ENCODE measurements at places on chromosomes 1 and 21.

- no peak for DNase-seq
Measured at GRCh38 chr1:87644033-87644578, 315.4 kb downstream of the LMO4 start.

GRCh38 chr1:114126261-114127095 lies 27.2 kb downstream of the SYT6 start:
- DNase-seq: no peak

- DNase-seq: no peak
Measured at GRCh38 chr1:150981805-150982712, at the start of gene ANXA9. Gene ANXA9, plus strand, starts transcription at chr1:150982292. Its CDS starts 814 bp downstream, at chr1:150983106.

DNA sequence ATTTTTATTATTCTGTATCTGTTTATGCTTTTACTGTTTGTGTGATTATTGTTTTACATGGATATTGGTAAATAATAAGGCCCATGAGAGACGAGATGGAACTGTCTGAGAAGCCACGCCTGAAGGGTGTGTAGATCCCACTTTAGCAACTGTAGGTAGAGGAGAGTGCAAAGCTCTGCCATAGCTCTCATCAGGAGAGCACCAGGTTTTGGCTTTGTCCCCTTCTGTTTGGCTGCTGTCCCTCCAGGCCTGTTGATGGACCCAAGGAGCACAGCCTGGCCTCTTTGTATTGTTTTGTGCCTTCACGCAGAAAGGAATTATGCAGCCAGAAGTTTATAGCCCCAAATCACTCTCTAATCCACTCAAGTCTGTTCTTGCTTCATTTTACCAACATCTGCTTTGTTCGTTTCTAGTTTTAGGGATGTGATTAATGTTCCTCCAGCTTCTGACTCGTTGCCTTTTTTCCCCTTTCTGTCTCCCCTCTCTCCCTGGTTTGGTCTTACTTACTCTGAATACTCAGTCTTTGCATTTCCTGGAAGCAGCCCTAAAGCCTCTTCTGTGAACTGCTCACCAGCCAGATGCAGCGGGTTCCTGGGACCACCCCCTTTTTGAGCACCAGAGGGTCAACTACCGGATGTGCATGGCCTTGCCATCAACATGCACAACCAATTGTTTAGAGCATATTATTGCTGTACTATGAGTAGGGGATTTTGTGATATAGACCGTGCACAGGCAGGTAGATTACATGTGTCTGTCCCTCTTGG lies 127.3 kb downstream of the HHAT start:
- DNase-seq: no peak

DNA sequence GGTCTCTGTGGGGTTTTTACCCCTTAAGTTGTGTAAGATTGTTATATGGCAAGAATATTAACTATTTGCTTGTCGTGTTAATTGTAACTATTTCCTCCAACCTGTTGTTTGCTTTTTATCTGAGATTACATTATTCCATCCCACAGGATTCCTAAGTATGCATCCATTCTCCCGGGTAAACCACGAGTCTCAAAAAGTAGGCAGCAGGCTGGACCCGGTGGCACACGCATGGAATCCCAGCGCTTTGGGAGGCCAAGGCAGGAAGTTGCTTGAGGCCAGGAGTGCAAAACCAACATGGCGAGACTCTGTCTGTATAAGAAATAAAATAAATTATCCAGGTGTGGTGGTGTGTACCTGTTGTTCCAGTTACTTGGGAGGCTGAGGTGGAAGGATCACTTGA lies 12.6 kb upstream of the RSPO1 start:
- DNase-seq: no peak

GRCh38 chr21:44871576-44872269 lies 1.8 kb downstream of the PTTG1IP start:
- no peak for DNase-seq

DNA sequence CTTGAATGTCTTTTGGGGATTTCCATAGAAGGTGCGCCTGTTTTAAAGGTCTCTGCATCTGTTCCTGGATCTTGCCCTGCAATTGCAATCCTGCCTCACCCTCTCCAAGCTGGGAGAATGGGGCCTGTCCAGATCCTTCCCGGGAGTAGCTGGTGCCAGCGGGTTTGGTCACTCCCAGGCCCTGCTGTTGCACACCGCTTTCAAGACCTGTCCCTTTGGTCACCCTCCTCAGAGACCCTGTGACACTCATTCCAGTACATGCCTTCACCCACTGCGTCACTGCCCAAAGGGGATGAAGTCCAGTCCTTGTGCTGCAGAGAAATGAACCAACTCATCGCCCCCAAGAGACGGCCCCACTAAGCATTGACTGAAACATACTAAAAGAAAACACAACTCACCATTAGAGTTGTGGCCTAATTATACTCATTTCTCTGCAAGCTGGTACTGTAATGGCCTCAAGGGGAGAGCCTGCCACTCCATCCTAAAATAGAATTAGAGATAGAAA lies 1.9 kb upstream of the IRF2BP2 start:
- DNase-seq: no peak

DNA sequence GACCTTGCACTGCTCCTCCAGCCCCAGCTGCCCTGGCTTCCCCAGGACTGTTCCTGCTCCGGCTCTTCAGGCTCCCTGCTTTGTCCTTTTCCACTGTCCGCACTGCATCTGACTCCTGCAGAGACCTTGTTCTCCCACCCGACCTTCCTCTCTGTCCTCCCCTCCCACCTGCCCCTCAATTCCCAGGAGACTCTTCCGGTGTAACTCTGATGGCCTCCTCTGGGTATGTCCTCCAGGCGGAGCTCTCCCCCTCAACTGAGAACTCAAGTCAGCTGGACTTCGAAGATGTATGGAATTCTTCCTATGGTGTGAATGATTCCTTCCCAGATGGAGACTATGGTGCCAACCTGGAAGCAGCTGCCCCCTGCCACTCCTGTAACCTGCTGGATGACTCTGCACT lies 550 bp downstream of the ACKR1 start:
- DNase-seq: no peak

DNA sequence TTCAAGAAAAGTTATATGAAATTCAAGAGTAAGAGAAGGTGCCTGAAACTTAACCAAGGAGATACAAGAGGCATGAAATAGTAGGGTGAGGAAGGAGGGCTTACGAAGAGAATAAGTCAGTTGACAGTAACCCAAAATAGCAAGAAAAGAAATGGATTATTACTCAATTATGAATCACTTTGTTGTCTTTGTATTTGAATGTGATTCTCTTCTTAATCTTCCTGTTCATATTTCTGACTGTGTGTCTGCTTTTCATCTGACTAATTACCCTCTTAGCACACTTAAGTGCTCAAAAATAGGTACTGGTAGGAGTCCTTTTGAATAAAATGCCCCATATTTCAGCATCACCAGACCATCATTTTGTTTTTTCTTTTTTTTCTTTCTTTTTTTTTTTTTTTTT lies 39.4 kb downstream of the GLMN start:
- no peak for DNase-seq

DNA sequence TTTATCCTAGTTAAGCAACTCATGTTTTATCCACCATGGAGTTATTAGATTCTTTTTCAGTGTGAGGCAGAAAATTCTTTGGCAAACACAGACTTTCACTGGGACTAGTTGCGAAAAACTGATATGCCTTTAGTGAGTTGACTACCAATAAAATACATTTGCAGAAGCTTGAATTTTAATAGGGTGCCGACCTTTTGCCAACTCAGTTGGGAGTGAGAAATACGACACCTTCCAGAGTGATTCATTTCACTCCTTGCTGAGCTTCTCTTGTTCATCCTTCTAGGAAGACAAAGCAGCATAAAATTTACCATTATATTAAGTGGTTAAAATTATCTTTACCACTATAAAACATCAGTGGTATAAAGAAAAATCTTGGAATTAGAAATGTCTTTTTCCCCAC lies 1.2 kb upstream of the KRTAP23-1 start:
- no peak for DNase-seq

- DNase-seq: no peak
Measured at GRCh38 chr1:172406968-172407367, 13.5 kb upstream of the C1orf105 start.

GRCh38 chr1:201686714-201687455 lies 142.1 kb upstream of the IPO9 start:
- no peak for DNase-seq

DNA sequence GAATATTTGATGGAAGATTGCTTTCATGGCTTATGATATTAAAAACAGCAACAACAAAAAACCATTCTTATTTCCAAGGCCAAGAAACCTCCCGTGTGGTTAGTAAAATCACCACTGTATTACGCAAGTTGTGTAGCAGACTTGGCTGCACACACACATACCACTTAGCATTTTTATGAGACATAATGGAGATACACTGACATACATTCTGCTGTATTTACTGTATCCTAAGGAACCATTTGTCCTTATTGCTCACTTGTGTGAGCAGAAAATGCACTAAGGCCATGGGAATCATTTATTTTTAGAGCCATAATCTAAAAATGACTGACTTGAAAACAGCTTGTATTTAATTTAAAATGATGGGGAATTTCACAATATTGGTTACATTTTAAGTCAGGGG lies 584 bp upstream of the C1orf141 start:
- DNase-seq: no peak

GRCh38 chr1:26099780-26100179 lies 11.8 kb upstream of the PDIK1L start:
- DNase-seq: no peak

DNA sequence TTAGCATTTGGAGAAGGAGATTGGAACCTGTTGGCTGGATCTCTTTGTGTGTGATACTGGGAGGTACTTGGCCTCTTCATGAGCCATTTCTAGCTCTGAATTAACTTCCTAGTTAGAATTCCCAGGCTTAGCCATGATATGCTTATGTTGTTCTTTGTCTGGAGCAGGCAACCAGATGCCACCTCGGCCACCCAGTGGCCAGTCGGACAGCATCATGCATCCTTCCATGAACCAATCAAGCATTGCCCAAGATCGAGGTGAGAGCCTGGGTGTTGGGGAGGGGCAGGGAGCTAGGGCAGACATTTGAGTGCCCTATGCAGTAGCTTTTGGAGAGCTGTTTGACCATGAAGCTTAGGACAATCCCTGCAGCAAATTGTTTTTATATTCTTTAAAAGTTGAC lies 26.5 kb upstream of the PIGV start:
- DNase-seq: no peak

DNA sequence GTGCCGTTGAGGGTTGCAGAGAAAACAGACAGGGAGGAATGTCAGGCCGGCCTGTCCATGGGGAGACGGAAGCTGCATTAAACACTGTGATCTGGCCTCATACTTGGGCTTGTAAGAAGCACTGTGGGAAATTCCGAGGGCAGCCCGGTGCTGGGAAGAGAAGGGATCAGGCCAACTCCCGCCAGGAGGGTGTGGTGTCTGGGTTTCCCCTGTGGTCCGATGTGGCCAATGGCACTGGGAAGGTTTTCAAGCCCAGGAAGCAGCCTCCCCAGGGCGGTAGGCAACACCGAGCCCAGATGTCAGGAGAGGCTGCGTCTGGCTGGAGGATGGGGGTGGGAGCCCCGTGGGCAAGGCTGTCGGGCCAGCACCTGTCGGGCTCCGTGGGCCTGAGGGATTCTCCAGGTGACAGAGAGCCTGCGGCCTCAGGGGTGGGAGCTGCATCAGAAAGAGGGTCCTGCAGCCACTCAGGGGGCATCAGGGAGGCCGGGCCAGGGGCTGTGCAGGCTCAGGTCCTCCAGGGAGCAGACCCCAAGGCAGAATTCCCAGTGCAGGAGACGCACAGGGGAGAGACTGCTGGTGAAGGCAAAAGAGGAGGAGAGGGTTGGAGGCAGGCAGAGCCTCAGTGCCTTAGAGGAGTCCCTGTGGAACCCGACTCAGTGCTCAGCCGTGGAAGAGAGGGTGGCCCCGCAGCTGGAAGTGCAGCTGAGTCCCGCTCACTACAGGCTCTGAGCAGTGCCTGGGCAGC lies 8.4 kb downstream of the UBASH3A start:
- DNase-seq: no peak

DNA sequence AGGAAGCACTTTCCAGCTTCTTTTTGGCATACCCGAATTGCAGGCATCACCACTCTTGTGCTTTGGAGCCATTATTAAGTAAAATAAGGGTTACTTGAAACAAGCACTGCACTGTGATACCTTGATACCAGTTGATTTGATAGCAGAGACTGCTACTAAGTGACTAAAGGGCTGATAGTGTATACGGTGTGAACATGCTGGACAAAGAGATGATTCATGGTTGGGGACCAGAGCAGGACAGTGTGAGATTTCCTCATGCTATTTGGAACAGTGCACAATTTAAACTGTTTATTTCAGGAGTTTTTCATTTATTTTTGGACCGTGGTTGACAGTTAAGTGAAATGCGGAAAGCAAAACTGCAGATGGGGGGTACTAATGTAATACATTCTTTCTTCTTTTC lies 9.9 kb downstream of the RPS27 start:
- no peak for DNase-seq

DNA sequence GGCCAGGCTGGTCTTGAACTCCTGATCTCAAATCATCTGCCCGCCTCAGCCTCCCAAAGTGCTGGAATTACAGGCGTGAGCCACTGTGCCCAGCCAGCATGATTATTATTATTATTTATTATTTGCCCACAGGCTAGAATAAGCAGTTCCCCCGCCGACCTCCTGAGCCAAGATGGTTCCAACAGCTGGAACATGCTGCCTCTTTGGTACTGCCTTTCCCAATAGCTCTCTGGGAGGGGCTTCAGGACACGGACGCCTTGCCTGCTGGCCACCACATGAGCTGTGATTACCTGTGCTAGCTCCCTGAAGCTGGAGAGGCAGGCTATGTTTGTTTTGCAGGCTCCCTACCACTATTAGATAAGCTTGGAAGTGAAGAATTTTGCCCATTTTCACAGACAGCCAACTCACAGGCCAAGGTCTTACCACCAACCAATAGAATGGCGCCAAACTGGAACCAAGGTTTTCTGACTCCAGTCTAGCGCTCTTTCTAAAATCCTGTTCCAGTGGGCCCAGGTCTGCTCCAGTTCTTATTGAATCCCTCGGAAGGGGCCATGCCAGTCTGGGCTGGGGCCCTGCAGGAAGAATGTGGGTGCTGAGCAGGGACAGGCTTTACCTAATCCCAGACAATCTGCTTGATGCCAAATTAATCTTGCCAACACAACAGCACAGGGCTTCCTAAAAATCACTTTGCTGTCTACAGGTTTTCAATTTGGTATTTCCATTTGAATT lies 2.1 kb upstream of the GPR61 start:
- DNase-seq: no peak

DNA sequence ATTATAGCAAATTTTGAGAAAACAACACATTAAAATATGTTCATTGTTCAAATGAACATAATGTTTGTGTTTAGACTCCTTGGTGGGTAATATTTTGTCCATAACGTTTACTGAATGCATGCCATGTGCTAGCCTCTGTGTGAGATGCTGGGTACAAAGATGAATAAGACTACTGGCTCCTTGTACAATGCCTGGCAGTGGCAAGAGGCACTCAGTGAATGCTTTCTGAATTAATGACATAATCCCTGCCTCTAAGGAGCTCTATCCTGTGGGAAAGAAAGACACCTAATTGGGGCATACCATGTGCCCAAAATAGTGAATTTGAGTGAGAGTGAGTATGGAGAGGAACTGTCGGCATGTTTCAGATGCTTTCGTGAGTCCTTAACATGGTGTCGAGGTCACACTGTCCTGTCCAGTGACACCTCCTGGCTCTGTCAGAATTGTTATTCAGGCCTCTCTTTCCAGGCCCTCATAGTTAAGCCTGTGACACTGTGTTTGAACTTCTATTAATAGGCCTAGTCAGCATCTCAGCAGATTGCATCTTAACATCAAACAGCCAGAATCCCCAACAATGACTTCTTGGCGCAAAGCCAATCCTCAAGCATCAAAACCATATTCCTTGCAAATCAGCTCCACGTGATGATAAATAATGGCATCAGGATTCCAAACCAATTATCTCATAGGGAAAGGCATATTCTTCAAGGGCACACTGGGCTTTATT lies 32.8 kb upstream of the S1PR1 start:
- DNase-seq: no peak
